ENCODE measurements at places on chromosomes 16 and 17.

GRCh38 chr17:45090711-45091110 lies 29.6 kb downstream of the NMT1 start:
- DNase-seq = peak; percentile 82

DNA sequence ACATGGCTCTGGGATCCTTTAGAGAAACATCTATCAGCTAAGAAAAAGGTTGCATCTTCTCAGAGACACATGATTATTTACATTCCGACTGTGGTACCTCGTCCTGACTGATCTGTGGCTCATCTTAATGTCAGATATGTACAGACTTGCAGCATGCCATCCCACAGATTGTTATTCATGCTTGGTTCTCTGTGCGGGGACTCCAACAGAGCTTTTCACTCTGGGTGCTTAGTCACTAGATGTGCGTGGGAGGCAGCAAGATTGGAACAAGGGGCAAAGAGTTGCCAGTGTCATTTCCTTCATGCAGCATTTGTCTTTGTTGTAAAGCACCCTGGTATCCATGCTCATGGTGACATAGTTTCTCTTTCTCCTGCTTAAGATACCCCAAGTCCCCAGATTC lies 179.1 kb upstream of the CACNG5 start:
- DNase-seq = peak; percentile 70

- no peak for DNase-seq
Measured at GRCh38 chr17:45223539-45224528, 2.1 kb downstream of the FMNL1 start.

DNA sequence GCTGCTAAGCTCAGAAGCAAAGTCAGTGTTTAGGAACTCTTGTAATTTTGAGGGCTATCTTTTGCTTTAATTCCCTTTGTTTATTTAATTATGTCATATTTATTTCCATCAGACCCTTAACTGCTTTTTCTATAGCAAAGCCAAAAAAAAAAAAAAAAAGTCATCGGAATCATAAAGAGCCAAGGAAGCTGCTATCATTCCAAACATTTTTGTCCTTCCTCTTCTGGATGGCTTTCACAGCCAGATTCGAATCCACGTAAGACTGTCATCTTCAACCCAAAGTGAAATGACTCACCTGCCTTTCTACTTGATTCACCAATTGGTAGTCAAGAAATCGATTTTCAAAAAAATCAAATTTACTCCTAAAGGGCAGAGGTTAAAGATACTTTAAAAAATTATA lies 38.4 kb downstream of the WIPI1 start:
- peak; percentile 80 for DNase-seq

GRCh38 chr16:89409161-89409711 lies 81.1 kb downstream of the ANKRD11 start:
- peak; percentile 59 for DNase-seq

DNA sequence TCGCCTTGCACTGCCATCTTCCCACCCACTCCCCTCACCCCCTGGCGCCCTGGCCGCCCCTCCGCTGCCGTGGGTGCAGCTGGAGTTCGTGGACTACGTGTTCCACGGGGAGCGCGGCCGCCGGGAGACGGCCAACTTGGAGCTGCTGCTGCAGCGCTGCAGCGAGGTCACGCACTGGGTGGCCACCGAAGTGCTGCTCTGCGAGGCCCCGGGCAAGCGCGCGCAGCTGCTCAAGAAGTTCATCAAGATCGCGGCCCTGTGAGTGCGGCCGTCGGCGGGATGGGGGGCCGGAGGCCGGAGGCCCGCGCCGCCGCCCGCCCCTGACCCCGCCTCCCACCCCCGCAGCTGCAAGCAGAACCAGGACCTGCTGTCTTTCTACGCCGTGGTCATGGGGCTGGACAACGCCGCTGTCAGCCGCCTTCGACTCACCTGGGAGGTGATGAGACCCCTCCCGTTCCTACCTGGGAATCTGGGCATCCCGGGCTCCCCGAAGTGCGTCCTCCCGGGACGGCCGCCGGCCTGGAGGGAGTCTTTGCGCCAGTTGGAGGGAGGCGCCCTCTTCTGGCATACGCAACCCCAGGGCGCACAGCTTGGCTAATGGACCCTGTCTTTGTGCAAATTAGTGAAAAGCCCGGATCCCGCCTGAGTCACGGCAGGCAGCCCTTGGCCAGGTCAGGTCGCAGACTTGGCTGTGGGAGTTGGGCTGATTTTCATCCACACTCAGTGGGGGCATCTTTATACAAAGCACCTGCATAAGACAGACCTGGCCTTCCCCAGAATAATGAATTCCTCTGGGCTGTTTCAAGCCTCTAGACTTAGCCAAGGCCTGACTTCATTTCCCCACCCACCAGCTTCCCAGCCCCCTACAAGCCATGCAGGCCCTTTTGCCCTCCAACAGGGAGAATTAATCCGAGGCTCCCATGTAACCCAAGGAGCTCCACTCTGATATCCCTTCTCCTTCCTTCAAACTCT lies 14.3 kb downstream of the RAPGEFL1 start:
- DNase-seq = peak; percentile 83

GRCh38 chr17:79981661-79982101 lies 54.0 kb downstream of the TBC1D16 start:
- no peak for DNase-seq

GRCh38 chr16:79320956-79321355 lies 279.6 kb downstream of the MAF start:
- no peak for DNase-seq

- peak; percentile 85 for DNase-seq
Measured at GRCh38 chr17:76182016-76182764, 41.1 kb upstream of the FOXJ1 start.

- no peak for DNase-seq
Measured at GRCh38 chr16:49354991-49355390, 18.6 kb upstream of the C16orf78 start.

- no peak for DNase-seq
Measured at GRCh38 chr17:2502871-2503580, 8.7 kb downstream of the METTL16 start.

DNA sequence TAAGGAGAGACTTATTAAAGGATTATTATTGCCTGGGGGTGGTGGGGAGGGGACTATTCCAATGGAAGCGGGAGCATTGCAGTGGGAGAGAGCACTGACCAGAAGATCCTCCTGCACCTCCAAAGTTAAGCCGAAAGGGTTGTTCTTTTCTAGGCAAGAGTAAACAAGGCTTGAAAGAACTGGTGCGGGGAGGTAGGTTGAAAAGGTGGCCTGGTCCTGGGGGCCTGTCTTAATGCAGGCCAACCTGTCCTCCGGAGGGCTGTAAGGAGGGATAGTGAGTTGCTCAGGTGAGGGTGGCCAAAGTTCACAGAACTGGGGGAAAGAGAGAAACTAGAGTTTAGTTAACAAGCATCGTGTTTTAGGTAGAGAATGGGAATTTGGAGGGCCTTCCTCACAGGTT lies 65.3 kb downstream of the RAB11FIP4 start:
- no peak for DNase-seq

DNA sequence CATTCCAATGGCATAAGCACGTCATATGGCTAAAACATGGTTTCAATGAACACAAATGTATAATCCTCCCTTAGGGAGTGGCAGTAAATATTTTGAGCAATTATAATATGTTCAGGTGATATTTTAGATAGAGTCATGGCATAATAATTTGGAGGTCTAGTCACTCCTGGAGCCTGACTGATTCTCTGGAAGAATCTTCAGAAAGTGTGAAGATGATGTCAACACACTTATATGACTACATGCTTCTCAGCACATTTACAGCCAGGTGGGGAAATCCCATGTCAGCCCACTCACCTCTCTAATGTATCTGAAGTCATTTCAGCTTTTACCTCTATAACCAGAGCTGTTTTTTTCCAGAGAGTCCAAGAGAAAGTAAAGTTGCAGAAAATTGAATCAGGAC lies 474.8 kb downstream of the SHISA9 start:
- no peak for DNase-seq

GRCh38 chr17:65359016-65359415 lies 202.4 kb downstream of the AXIN2 start:
- DNase-seq = peak; percentile 85

DNA sequence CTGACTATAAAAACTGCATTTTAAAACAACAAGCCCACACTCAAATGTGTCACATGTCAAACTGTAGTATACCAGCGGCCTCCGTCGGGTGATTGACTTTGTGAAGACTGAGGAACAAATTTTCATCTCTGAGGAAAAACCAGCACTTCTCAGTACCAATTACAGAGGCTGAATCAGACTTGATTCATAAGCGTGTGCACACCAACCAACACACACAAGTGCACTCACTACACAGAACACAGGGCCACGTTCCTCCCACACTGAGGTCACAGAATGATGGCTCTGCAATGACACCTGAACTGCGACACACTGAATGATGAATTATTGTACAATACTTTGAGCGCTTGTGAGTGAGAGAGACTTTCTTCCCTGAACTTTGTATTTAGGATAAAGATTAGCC lies 29.6 kb downstream of the XPO6 start:
- peak; percentile 52 for DNase-seq

DNA sequence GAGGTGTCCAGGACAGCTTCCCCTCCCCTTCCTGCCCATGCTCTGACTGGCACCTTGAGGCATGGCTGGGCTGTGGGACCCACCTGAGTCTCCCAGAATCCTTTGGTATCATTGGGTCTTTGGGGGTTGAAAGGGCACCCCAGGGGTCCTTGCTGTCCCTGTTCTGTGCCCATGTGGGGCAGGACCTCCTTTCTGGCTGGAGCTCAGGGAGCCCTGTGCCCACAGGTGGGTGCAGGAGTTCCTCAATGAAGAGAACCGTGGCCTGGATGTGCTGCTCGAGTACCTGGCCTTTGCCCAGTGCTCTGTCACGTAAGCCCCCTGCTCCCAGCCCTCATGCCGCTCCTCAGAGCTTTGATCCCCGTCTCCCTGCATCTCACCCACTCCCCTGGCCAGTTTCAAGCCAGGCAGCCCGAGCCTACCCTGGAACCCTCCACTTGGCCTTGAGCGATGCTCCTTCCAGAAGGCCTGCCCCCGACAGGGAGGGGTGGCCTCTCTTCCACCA lies 11.8 kb downstream of the FMNL1 start:
- DNase-seq = no peak

- DNase-seq = no peak
Measured at GRCh38 chr17:80668375-80669148, 123.9 kb downstream of the RPTOR start.

GRCh38 chr17:74192950-74193781 lies 10.3 kb upstream of the RPL38 start:
- no peak for DNase-seq

DNA sequence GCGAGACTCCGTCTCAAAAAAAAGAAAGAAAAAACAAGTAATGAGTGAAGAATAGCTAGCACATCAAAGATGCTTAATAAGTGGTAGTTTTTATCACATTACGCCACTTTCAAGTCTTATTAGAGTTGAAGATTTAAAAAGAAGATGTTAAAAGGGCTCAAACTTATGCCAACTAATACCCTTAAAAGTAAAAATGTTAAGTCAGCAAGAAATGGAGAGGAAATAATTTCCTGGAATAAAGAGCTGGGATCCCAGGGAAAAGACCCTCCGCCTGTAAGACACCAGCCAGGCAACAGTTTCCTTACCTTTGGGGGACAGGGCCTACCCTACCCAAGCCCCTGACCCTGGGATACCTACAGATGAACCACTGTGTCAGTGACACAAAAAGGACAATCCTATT lies 3.6 kb downstream of the XPO6 start:
- DNase-seq = no peak

- no peak for DNase-seq
Measured at GRCh38 chr16:66670691-66671388, 25.7 kb downstream of the CMTM4 start.

DNA sequence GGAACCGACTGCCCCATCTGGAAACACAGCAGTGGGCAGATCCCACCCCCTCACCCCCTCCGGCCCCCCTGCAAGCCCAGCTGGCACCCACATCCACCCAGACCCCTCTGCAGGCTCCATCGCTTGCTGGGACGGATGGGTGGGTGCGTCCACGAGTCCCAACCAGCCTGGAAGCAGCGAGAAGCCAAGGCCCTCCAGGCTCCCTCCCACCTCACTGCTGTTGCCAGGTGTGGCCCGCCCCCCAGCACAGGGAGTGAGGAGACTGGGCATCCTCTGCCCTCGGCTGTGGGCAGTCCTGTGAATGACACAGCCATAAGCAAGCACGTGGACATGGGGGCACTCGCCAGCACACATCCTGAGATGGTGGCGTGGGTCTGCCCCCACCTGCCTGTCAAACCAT lies 11.4 kb downstream of the TMEM11 start:
- DNase-seq = no peak

- no peak for DNase-seq
Measured at GRCh38 chr16:89020925-89021595, 44.1 kb upstream of the CBFA2T3 start.

GRCh38 chr17:61510991-61511390 lies 58.8 kb downstream of the TBX4 start:
- no peak for DNase-seq

DNA sequence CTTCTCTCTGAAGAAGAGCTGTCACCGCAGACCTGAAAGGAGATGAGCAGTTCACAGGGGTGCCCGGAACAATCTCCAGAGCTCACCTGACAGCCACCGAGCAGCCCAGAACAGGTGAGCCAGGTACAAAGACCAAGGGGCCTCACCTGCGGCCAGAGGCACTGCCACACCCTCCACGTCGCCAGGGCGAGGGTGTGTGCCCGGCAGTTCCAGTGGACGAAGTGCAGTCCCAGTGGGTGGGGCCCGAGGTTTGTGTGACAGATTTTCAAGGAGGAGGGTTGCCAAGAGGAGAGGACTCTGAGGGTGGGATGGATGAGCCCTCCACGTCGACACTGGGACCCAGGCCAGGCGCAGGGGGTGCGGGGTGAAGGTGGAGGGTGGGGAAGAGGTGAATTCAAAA lies 61.7 kb downstream of the SMPD3 start:
- no peak for DNase-seq

DNA sequence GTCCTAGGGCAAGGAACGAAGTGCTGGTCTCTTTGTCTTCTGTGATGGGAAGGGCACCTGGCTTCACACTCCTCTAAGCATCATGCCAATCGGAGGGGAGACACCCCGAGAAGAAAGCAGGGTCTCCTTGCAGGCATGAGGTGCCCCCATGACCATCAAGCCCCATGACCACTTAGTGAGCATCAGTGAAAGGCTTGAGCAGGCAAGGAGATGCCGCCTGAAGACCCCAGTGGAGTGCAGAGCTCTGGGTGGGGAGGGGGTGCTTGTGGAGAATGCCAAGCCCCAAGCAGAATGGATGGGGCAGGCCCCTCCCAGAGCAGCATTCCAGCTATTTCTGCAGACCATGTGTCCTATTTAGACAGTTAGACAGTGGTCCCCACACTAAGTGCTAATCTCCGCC lies 232.7 kb upstream of the TNRC6C start:
- DNase-seq = no peak

DNA sequence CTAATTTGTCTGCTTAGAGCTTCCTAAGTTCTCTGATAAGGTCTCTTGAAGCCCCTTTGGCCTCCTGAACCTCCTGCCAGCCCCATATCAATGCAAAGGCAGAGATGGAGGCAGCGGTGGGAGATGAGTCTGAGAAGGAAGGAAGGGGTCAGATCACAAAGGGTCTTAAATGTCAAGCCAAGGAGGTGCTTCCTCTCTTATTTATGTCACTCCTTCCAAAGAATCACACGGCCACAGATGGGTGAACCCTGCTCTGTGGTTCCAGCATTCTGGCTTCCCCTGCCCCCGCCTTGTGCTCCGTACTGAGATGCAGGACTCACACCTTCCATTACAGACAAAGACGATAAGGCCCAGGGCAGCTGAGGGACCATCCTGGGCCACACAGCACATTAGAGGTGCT lies 96.3 kb downstream of the GSG1L start:
- DNase-seq = no peak

All from EH (cell line).